Esophagus squamous epithelium (tissue), 5 donors: ENCODE measurements at places on chromosomes 1 and 21.

GRCh38 chr1:212055333-212055732 is 19.8 kb downstream of the DTL start:
- no peak for DNase-seq

- no peak for DNase-seq
Observed at GRCh38 chr1:229696385-229696784, 70.3 kb downstream of the URB2 start.

DNA sequence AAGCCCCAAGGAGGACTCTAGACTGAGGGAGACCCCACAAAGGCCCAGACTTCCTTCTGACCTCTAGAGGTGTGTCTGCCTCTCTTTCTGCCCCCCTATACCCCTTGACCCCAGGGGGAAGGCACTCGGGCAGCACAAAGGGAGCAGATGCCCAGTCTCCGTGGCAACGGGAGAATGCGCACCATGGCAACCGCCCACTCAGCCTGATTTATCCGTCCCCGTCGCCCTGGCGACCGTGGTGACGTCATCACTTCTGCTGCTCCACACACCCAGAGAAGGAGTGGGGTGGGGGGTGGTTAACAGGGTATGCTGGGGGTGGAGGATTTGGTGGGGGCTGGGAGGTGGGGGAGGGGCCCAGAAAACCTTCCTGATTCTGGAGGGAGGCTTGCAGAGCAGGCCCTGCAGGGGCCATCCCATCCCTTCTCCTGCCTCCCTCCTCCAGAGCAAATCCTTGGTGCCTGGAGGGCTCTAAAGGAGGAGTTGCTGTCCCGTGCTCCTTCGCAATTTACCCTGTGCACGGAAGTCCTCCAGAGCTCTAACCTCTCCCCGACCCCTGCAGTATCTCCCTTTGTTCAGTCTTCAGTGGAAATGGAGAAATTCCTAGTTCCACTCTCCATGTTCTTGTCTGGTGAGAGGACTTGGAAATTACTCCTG is 6.3 kb downstream of the CELF3 start:
- no peak for DNase-seq

GRCh38 chr1:234769284-234769985 is 159.5 kb upstream of the IRF2BP2 start:
- no peak for DNase-seq

GRCh38 chr1:162908236-162908635 is 47.3 kb upstream of the CCDC190 start:
- no peak for DNase-seq

- DNase-seq = no peak
Observed at GRCh38 chr1:28950449-28950848, 36.1 kb downstream of the EPB41 start.

- no peak for DNase-seq
Observed at GRCh38 chr21:21196087-21196486, 197.9 kb downstream of the NCAM2 start.

- no peak for DNase-seq
Observed at GRCh38 chr1:3922851-3923250, 22.8 kb upstream of the C1orf174 start.

GRCh38 chr1:52850951-52851350 is 8.4 kb downstream of the ZYG11A start:
- no peak for DNase-seq

DNA sequence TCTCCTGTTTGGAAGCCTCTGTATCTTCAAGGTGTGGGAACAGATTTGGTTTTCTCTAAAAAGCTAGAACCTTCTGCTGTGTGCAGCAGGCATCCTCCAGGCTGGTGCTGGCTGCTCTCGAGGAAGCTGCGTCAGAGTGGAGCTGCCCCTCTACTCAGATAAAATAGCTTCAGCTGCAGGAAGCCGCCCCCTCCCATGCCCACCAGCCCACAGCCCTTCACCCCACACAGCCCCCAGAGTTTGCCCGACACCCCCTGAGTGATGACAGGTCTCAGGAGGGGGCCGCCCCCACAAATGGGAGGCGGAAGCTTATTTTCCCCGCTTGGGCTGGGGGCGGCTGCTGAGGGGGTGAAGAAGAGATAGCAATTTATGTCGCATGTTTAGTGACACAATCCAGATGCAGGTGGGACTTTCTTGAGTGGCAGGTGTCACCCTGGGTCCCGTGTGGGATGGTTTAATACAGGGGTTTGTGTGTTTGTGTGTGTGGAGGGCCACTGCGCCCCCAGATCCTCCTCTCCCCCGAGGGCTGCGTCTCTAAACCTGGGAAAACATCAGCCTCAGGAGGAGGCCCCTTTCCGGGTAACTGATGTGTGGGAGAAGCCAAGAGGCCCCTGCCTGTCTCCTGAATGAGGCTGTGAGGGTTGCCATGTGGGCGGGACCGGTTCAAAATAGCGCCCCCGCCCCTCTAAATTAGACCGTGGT is 55.4 kb downstream of the STUM start:
- no peak for DNase-seq

- DNase-seq = no peak
Observed at GRCh38 chr1:232985882-232986526, 35.6 kb downstream of the NTPCR start.

- no peak for DNase-seq
Observed at GRCh38 chr1:36599828-36600227, 117.1 kb upstream of the CSF3R start.

GRCh38 chr1:168629466-168629865 is 53.1 kb downstream of the XCL1 start:
- DNase-seq = no peak

DNA sequence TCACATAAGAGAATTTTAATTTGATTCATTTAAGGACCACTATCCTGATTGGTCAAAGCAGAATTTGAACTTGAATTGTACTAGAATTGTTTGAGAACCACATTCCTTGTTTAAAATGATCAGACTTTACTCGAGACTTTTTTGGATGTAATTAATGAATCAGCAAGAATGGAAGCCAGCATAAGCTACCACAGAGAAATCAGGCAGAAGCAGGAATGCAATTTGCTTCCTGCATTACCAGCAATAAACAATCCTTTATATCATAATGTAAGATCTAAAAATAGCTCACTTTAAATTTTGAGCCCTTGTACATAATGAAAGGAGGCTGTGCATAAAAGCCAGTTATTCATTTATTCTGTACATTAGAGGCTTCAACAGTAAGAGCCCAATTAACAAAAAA is 119.8 kb upstream of the BACE2 start:
- no peak for DNase-seq

- DNase-seq = no peak
Observed at GRCh38 chr1:1116701-1117468, 996 bp upstream of the C1orf159 start.

GRCh38 chr1:998745-998994 is 1.2 kb downstream of the HES4 start:
- no peak for DNase-seq

- no peak for DNase-seq
Observed at GRCh38 chr1:61332196-61332753, 249.9 kb downstream of the NFIA start.

GRCh38 chr1:152110860-152111514 is 4.3 kb downstream of the TCHH start:
- no peak for DNase-seq

- DNase-seq = no peak
Observed at GRCh38 chr1:184219414-184219813, 167.4 kb upstream of the C1orf21 start.

- DNase-seq = no peak
Observed at GRCh38 chr1:24351247-24351646, 32.1 kb downstream of the GRHL3 start.

DNA sequence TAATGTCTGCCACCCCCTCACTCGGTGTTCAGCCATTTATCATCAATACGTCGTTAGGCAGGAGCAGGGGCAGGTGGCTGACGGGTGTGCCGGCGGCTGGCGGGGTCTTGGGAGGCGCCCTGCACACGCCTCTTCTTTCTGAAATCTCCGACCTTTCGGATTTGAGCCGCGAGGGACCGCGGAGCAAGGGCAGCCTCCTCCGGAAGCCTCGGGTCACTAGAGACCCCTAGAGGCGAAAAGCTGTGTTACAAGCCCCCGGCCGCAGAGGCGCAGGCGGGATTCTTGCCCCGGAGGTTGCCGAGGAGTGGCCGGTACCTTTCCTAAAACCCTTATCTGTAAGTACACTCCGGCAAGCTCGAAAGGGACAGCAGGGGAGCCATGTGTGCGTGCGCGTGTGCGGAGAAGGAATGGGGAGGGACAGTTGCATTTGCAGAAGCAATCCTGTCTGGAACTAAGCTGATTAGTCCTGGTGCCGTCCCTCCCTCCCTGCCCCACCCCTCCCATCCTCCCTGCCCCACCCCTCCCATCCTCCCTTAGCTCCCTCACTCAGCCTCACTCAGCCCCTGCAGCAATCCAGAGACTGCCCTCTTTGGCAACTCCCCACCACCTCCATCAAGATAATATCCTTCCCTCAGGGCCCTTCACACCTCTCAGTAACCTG is 11.0 kb downstream of the BRINP2 start:
- DNase-seq = no peak

GRCh38 chr1:43938892-43939587 is 5.4 kb downstream of the ARTN start:
- DNase-seq = no peak

DNA sequence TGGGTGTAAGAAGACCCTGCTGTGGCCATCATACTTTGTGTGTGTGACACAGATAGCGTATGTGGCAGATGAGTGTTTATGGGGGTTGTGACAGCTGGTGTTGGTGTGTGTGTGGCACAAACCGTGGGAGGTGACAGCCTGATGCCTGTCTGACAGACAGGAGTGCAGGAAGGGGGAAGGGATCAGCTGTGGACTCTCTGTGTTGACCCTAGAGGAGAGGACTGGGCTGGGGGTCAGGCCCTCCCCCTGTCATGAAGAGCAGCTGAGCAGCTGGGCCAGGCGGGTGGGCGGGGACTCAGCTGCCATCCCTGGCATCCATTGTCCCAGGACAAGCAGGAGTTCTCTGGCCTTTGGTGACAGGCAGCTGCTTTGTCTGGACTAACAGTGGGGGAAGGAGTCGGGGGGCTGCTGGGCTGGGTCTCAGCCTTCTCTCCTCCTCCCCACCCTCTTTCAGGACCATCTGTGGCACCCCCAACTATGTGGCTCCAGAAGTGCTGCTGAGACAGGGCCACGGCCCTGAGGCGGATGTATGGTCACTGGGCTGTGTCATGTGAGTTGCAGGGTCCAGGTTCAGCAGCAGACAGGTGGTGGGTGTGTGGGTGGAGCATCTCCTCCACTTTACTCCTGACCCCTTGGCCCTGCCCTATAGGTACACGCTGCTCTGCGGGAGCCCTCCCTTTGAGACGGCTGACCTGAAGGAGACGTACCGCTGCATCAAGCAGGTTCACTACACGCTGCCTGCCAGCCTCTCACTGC is 2.3 kb downstream of the PLK3 start:
- no peak for DNase-seq

- DNase-seq = no peak
Observed at GRCh38 chr1:31007462-31007991, 58.0 kb downstream of the PUM1 start.

DNA sequence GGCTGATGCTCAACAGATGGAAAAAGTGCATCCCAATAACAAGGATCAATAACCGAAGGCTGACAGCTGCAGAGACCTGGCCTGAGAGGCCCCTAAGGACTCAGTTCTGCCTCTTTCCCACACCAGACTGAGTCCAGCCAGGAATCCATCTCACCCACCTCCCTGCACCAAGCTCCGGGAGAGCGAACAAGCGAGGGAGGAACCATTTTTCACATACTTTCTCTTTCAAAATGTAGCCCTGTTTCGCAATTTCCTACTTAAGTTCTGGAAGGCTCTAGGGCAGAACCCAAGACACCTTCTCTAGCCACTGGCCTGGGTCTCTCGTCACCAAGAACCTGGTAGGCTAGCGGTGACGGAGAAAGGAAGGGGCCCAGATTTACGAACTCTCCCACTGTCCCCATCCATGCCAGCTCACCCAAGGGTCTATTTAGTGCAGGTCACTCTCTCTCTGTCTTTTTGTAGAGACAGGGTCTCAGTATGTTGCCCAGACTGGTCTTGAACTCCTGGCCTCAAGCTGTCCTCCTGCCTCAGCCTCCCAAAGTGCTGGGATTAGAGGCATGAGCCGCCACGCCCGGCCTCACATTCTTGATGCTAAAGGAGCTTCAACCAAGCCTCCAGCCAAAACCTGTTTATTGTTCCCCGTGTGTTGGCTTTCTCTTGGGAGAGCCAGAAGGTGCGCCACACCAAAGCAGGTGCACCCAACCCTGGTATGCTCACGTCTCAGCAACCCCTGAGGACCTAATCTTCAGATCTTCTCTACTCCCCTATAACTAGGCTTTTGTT is 10.9 kb upstream of the GNL2 start:
- no peak for DNase-seq

- no peak for DNase-seq
Observed at GRCh38 chr1:207995576-207995975, 84.7 kb upstream of the CD34 start.

DNA sequence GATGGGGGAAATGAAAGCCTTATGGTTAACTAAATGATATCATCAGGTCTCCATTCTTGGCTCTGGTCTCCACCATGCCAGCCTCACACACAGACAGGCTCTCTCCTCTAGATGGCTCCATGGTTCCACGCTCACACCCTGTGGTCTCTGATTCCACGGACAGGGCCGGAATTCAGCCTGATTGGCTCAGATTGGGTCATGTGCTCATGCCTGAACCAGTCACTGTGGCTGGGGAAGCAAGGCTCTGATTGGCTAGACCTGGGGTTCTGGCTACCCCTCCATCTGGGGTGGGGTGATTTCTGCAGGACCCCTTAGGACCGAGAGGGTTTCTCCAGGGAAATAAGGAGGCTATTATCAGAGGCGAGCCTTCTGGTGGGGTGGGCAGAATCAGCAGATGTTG is 277.0 kb downstream of the PTPRU start:
- DNase-seq = no peak

GRCh38 chr1:187262731-187263130 is 434.0 kb downstream of the PLA2G4A start:
- DNase-seq = no peak

GRCh38 chr1:100989306-100990077 is 36.1 kb downstream of the DPH5 start:
- no peak for DNase-seq

- DNase-seq = no peak
Observed at GRCh38 chr1:209674957-209675564, at the start of gene G0S2. TSS of gene G0S2 (plus strand) at chr1:209675412. CDS start at chr1:209675685, 273 bp downstream.

DNA sequence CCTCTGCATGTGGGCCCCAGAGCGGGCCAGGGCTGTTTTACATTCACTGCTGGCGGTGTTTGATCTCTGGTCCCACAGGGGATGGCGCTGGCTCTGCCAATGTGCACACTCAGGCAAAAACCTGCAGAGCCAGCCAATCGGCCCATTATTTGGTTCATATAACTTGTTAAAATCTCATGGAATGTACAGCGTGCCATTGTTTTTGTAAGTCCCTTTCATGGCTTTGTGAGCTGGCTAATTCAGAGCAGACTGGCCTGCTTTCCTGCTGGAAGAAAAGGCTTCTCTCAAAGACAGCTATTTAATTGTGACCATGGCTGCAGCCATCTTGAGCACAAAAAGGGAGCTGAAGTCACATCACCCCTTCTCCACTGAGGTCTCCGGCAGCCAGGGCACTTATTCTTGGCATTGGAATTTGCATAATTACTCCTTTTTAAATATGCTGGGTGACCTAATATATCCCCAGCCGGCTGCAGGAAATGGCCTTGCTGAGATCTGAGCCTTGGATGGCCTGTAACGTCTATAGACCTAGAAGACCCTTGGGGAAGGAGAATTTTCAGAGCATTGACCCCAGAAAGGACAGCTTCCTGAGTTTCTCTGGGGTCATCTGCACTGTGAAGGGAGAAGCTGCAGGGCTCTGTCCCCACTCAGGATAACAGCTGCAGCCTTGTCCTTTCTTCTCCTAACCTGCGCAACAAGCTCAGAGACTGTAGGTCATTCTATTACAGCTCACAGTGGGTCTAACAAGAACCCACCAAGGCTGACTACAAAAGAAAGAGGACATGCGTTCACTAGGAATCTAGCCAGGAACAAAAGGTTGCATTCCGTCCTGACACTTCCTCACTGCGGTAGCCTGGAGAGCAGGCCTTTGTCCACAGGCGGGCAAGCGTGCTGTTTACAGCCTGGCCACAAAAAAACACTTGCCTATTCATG is 45.8 kb downstream of the BCAR3 start:
- DNase-seq = no peak
